ENCODE measurements at places on chromosomes 4 and X.

GRCh38 chr4:174352061-174352819, 68.5 kb downstream of the CEP44 start:
- no peak for DNase-seq

GRCh38 chrX:72062916-72063315, 68.8 kb downstream of the RTL5 start:
- no peak for DNase-seq

GRCh38 chrX:134676436-134676835, 18.2 kb upstream of the PLAC1 start:
- DNase-seq = no peak

DNA sequence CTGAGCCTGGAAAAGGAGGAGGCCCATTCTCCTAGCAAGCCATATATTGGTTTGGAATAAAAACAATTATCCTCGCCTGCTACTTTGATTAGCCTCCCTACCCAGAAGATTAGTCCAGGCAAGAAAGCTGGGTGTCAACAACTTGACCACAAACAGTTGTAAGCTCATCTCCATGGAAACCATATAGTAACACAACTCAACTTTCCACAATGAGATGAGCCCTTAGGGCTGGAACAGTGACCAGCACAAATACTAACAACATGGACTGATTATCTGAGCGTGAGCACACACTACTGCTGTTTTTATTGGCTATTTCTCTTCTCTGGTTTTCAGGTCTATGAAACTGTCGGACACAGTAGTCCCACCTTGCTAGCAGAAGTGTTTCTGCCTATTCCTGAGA, 80.8 kb downstream of the CC2D2A start:
- no peak for DNase-seq

GRCh38 chr4:70326052-70326451, 8.7 kb upstream of the CABS1 start:
- no peak for DNase-seq

DNA sequence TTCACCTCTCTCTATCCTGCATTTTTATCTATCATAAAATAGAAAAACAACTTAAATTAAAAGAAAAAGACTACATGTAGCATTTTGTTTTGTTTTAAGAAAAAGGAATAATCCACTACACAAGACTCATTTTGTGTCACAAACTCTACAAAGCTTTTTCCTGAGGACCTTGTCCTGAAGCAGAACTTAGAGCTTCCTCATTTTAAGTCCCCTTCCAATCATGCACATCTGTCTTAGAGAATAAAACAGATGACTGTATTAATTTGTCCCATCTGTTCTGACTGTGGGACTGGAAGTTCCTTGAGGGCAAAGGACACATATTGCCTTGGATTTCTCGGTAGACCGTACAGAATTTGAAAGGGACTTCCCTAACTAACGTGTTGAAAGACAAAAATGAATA, 218.5 kb downstream of the COL25A1 start:
- DNase-seq = no peak

DNA sequence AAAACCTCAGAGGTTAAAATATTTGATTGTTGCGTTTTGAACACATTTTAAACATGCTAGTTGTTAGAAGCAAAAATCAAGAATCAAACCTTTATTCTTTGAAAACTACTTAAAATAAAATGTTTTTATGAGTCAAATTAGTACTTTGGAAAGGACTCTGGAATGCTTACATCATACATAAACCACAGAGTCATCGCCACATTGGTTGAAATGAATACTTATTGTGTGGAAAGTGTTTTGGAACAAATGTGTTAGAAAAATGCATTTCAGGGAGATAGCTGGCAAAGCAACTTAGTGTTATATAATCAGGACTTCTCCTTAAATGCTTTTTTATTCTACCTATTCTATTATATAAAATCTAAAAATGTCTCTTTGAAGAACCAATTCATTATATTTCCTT, 49.4 kb upstream of the CAMK2D start:
- no peak for DNase-seq

GRCh38 chr4:180650273-180650672, 1592.9 kb upstream of the TENM3 start:
- DNase-seq = no peak

GRCh38 chrX:70754169-70754848, 154.2 kb downstream of the TEX11 start:
- no peak for DNase-seq

- no peak for DNase-seq
Observed at GRCh38 chr4:8838961-8839431, 32.6 kb downstream of the HMX1 start.

- DNase-seq = no peak
Observed at GRCh38 chr4:56861360-56861759, 39.9 kb upstream of the SPINK2 start.

- DNase-seq = no peak
Observed at GRCh38 chrX:132004728-132005127, 18.4 kb upstream of the STK26 start.

DNA sequence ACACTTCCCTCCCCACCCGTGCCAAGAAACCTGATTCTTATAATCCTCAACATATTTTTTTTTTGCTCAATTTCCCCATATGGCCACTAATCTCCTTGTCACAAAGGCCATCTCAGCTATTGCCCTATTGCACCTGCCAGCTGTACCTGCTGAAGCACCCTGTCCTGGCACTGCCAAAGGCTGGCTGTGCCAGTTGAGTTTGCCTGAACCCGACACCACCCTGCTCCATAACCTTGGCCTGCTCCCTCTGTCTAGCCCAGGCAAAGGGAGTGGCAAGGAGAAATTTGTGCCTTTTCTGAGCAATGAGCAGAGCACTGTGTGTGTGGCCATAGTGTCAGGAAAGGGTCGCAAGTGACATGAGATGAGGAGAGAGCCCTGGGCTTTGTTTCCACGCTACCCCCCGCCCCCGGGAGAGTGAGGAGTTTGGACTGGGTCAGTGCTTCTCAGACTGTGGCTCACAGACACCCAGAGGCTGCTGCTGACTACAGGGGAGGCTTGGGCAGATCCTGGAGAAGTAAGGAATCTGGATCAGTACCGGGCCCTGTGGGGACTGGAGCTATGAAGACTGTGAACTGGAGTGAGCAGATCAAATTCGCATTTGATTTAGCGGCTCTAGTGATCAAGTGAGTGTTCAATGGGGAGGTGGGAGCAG, 42.2 kb upstream of the HMGB3 start:
- peak; percentile 31 for DNase-seq

DNA sequence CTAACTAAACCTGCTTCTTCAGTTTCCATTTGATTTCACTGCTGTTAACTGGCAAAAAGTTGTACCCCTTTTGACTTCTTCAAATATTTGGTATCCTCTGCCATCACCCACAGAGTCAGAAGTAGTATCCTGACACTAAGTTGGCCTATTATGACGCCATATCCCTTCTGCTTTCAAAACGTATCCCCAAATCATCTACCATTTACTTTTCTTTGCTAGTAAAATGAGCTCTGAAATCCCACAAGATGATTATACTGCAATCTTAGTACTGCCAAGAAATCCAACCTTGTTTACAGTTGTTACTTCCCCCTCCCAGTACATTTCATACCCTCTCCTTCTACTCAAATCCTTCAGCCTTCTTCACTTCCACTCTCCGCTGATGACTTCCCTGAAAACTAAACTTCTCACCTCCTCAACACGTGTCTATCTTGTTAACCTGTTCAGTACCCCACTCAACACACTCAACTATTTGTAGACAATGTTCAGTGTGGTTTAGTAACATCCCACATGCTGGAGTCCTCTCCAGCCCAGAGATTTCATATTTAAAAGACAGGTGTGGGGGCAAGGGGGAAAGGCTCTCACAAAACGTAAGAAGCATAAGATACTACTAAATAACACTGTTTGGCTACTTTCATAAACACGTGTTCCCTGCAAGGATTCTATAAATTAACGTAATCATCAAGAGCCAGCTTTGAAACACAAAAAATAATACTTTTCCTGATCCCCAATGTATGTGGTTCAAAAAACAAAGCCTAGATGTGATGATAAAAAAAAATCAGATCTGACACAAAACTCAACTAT, 1.3 kb downstream of the NAF1 start:
- DNase-seq = no peak

DNA sequence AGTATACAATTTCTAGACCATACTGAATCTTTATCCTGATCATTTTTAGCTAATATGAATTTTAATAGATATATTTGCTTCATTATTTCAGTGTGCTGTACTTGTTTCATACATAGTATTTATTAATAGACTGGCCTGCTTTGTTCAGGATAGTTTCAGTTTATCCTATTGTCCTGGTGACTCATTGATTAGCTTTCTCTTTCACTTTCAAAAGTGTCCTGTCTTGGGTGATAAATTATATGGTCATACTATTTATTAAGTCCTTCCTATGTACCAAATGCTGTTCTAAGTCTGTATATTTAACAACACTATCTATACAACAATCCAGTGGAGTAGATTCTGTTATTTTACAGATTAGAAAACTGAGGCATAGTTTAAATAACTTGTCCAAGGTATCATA, 153.8 kb upstream of the RAPGEF2 start:
- DNase-seq = no peak

- no peak for DNase-seq
Observed at GRCh38 chr4:59612235-59612634, 1587.9 kb upstream of the ADGRL3 start.

- DNase-seq = no peak
Observed at GRCh38 chr4:15024386-15024785, 22.1 kb downstream of the CPEB2 start.

- DNase-seq = no peak
Observed at GRCh38 chr4:153962311-153963039, 173.6 kb upstream of the SFRP2 start.

- no peak for DNase-seq
Observed at GRCh38 chrX:74383611-74384010, 37.7 kb upstream of the SLC16A2 start.

- no peak for DNase-seq
Observed at GRCh38 chr4:39295784-39296183, 70.4 kb downstream of the RFC1 start.

GRCh38 chr4:1290165-1290977, 680 bp downstream of the MAEA start:
- peak; percentile 69 for DNase-seq

DNA sequence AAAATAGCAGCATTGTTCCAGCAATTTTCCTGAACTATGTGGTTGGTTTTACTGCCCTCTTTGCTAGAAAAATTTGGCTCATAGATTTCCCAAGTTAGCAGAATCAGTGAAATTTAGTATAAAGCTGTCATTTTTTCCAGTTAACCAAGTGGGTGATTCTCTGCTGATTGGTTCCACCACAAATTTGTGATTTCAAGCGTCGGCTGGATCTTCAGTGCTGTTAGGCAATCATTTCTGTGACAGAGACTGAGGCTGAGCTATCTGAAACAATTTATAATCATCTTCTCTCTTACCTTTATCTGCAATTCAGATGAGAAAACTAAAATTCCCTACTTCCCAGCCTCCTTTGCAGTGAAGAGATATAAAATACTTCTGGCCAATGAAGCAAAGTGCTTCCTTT, 68.6 kb upstream of the OTUD4 start:
- DNase-seq = no peak

GRCh38 chr4:189845145-189845846, 95.4 kb upstream of the FRG1 start:
- DNase-seq = no peak

GRCh38 chr4:76883147-76883546, 14.8 kb downstream of the SOWAHB start:
- no peak for DNase-seq

DNA sequence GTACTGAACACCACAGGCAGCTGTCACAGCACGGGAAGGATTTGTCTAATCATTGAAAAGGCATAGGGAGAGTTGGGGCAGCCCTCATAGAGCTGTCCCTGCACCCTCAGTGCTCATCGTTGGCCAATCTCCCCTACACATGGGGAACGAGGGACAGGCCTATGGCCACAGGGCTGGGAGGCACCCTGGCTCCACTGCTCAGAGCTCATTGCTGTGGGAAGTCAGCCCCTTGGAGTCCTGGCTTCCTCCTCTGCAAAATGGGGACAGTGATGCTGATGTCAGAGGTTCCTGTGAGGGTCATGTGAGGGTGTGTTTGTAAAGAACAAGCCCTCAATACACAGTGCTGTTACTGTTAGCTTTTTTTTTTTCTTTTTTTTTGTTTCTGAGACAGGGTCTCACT, 19.3 kb upstream of the HTRA3 start:
- no peak for DNase-seq

GRCh38 chrX:154368630-154369448, 5.6 kb downstream of the FLNA start:
- DNase-seq = peak; percentile 91

GRCh38 chr4:152485726-152486276, 50.1 kb downstream of the FBXW7 start:
- DNase-seq = peak; percentile 34

GRCh38 chr4:34643476-34643875, 1600.8 kb downstream of the ARAP2 start:
- no peak for DNase-seq

- DNase-seq = peak; percentile 47
Observed at GRCh38 chr4:106502106-106502699, 133.6 kb upstream of the GIMD1 start.

GRCh38 chr4:150079081-150079581, 886 bp downstream of the DCLK2 start:
- peak; percentile 35 for DNase-seq

DNA sequence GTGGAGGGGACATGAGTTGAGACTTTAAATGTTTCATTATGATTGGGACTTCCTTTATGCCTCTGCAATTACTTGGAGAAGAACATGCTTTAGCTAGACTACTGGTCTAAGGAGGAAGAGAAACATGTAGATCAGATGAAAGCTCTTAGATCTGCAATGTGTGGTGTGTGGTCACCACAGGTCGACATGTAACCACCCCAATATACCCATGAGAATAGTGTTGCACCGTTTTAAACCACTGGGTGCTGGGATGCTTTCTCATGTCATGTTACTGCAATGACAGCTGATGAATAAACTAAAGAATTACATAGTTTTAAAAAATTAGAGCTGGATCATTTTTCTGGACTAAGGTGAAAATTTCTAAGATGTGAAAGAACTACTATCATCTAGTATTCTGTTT, 1039.7 kb downstream of the RAPGEF2 start:
- DNase-seq = no peak

GRCh38 chrX:38656350-38656915, 95.1 kb downstream of the TSPAN7 start:
- DNase-seq = no peak

DNA sequence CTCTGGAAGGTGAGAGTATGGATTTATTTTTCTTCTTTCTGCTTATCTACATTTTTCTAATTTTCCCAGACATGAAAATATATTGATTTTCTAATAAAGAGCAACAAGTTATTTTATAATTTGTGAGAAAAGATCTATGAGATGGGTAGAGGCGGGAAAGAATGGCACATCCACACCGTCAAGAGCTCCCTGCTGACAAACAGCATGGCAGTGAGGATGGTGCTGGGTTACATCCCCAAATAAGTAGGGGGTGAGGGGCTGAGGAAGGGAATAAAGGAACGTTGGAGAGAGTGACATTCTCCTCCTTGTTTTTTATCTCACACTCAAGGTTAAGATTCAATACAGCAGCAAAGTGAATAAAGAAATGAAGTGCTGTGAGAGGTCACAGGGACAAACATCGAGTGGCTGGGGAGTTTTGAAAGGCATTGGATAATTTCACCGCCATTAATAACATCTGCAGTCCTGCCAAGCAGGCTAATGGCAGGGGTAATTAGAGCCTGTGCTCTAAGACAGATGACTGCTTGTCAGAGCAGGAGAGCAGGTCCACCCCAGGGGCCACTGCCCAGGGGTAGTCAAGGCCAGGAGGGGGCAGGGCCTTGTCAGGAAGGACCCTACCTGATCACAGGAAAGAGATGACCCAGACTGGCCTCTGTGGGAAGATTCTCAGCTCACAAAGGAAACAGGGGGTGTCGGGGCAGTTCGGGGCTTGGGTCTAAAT, 323.8 kb downstream of the FBXW7 start:
- no peak for DNase-seq

- DNase-seq = peak; percentile 22
Observed at GRCh38 chrX:14095702-14096101, 66.0 kb upstream of the GEMIN8 start.
